ENCODE measurements at places on chromosomes 1 and 21.
A peak's percentile ranks its signal among the peaks of the same experiment; 100 is the strongest.

- no peak for DNase-seq
Measured at GRCh38 chr1:94677714-94678113, 136.2 kb upstream of the F3 start.

DNA sequence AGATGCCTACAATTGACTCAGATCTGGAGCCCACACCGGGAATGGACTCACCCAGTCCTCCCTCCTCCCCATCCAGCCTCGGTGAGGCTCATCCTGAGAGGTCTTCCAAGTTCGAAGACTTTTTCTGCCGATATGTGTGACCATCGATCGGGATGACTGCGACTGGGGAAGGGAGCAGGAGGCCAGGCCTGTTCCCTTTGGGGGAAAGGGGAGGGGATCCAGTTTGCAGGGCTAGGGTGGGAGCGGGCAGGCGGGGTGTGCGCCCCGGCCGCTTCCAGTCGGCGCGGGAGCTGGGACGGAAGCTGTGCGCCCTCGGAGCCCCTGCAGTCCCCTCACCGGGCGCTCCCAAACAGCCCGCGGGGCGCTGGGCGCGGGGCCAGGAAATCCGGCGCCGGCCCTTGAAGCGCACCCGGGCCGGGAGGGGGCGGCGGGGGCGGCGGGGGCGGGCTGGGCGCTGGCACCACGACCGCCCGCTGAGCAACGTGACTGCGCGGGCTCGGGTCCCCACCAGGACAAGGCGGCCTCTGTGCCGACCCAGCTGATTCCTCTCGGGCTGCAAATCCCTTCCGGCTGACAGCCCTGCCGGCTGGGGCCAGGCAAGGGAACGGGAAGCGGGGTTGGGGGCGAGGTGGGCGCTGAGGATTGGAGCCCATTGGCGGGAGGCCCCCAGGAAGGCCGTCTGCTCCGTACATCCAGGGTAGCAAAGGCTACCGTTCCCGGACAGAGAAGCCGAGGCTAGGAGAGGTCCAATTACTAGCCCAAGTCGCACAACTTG is 103.9 kb downstream of the EBNA1BP2 start:
- DNase-seq: no peak

DNA sequence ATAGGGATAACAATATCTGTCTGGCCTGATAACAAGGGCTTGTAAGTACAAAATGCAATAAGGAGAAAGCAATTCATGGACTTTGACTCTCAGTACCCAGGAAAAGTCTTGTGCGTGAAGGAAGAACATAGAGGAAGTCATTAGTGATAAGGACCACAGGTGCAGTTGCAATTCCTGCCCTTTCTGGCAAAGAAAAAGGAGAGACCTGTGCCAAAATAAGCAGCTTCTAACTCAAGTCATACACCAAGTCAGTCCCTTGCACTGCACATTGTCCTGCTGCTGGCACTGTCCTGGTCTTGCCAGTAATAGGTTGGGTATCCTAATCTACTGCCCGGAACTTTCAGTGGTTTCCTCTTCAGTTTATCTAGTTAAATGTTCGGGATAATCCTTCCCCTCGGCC is 14.8 kb upstream of the SOD1 start:
- no peak for DNase-seq

DNA sequence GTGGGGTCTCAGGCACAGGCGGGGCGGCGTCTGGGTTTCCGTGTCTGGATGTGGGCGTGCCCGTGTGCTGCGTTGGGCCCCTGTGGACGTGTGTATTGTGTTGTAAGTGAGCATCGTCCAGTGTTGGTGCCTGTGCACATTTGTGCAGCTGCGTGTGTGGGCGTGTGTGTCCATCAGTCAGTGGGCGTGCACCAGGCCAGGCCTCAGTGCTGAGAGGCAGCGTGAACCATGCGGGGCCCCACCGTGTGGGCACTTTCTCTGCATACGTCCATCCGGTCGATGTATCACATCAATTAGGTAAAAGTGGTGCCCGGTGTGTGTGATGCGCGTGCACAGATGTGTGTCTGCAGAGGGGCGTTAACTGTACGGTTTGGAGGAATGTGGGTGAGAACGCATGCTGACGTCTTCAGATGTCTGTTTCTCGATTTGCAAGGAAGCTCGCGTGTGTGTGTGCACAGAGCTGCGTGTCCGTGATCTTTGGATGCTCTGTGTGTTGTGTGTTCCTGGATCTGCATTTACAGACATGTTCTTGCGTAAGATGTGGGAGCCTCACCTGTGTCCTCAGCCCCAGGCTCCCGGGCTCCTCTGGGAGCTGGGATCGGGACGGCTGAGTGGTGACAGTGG is 24.6 kb downstream of the AGRN start:
- no peak for DNase-seq

DNA sequence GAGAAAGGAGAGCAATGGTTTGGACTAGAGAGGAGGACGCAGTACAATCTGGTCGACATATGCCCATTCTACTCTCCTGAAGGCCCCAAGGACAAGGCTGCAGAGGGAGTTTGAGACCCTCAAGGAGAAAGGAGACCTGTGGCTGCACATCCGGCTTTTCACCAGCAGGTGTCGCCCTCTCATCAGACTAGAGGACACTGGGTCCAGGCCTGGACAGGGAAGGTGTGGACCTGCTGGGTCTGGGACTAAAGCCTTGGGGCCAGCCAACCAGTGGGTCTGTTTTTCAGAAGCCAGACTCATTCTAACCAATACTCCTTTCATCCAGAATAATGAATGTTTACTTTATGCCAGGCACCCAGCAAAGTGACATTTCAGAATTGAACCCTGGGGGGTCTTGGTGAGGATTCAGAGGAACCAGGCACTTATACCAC is 5.0 kb downstream of the SRARP start:
- DNase-seq: peak; percentile 71

DNA sequence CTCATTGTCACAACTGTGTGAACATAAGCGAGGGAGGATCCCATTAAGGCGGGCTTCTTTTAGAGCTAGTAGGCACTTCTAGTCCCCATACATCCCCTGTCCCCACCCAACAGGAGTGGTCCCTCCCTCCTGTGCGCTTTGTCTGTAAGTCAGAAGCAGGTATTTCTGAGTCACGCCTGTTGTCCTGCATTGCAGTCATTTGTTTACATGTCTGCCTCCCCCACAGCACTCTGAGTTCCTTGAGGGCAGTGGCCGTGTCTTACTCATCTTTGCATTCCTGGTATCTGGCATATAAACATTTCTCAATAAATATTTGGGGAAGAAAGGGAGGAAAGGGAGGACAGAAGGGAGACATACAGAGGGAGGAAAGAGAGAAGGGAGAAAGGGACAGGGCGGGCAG is 40.3 kb downstream of the PLEKHA6 start:
- DNase-seq: peak; percentile 81

DNA sequence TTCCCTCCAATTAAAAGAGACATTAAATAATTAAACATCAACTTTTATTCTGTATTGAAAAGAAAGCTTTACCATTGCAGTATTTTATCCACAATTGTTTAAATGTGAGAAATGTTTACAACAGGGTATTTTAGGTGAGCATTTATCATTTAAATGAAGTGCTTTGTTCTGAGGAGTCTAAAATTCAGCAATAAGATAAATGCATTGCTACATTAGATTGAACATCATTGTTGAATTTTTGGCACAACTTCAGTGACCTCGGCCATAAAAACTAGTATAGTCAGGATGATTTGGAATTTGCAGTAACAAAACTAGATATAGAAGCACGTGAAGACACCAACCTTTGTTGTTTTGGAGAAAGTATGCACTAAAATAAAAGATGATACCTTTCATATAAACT is 692.9 kb downstream of the USP25 start:
- no peak for DNase-seq

DNA sequence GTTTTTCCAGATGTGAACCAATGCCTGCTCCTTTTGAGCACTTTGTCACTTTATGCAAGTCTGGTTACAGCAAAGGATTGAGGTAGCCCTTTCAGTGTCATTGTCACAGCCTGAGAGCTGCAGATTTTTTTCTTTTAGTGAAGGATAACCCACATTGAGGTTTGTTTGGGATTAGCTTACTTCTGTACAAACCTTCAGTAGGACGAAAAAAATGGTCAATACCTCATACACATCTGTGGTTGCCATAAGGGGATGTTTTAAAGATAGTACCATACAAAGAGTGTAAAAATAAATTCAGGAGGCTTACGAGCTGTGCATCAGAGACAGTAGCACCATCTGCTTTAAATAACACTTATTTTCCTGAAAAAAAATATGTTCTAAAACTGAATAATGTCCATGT is 566.0 kb downstream of the AJAP1 start:
- no peak for DNase-seq

- peak; percentile 83 for DNase-seq
Measured at GRCh38 chr1:234957330-234958065, 171.1 kb downstream of the TOMM20 start.

DNA sequence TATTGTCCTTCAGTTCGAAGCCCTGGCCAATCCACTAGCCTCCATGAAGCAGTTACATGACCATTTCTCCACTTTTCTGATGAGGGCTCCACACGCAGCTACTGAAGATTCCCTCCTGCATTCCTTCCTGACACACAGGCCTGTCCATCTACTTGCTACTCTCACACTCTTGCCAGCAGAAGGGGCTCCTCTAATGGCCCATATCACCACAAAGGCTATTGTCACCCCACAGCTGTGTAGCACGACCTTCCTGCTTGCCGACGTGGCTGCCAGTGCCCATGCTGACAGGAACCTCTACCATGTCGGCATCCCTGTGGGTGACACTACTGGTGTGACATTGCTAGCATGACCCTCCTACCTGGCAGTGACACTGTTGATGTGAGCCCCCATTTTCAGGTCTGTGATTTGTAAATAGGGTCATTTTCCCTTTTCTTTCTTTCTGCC is 1528.6 kb upstream of the TPTE start:
- no peak for DNase-seq

- DNase-seq: no peak
Measured at GRCh38 chr1:245129319-245130240, 25.2 kb upstream of the KIF26B start.

- no peak for DNase-seq
Measured at GRCh38 chr1:164667001-164667400, 108.0 kb downstream of the PBX1 start.

- DNase-seq: no peak
Measured at GRCh38 chr1:173568483-173568882, 34.4 kb downstream of the SLC9C2 start.

GRCh38 chr1:232260045-232260444 is 369.9 kb downstream of the SIPA1L2 start:
- DNase-seq: no peak

DNA sequence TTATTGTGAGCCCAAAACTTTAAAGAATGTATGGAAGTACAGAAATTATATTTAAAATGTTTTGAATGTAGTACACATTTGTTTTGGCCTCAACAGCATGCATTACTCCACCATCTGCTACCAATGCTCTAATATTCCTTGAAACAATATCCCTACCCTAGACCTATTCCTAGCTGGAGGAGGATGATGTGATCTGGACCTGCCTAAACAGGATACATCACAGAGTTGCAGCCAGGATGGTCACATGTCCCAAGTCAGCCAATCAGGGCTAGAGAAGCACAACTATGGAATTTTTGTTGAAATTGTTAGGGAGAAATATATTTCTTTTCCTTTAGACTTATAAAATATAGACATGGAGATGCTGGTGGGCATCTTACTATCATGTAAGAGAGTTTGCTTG is 623.3 kb upstream of the NR5A2 start:
- no peak for DNase-seq

DNA sequence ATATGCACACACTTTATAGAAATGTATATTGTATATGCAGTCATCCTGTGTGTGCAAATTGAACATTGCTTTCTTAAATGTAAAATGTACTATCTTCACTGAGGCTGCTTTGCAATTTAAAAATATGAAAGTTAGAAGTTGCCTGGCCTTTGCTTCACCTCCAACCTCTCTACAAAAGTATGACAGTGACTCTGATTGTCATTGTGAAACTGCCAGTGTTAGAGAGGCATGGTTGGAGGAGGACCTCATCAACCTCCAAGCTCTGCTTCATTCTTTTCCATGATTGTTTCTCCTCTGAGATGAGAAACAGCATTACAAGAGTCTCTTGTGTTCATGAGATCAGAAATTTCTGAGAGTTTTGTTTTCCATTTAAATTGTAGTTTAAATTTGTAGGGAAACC is 185.5 kb downstream of the ZC3H11B start:
- no peak for DNase-seq

DNA sequence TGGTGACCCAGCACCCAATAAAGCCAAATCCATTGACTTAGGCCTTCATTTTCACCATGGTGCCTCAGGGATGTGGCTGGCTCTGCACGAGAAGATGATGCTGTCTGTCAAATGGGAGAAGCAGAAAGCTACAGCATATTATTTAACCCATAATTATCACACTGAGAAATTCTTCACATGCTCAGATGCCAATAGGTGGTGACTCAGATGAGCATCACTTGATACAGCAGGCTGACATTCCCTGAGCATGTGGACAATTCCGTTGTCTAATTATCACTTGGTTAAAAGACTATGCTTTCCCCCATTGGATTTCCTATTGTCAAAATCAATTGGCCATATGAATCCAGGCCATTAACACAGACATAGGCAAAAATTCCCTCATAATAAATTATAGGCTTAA is 44.0 kb upstream of the HSD3B1 start:
- DNase-seq: no peak

DNA sequence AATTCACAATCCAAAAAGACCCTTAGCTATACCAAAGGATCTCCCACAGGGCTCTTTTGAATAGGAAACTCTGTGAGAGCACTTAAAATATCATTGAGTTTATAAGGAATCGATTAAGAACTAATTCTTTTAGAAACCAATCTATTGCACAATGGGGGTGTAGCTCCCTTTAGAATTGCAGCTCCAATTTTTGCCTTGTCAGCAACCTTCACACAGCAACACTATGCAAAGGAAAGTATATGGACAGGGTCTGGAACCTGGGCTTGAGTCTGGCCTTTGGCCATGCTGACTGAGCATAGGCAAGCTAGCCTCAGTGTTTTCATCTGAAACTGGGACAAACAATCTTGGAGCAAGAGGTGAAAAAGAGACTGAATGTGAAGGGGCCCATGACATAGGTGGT is 17.2 kb upstream of the FAM78B start:
- no peak for DNase-seq

DNA sequence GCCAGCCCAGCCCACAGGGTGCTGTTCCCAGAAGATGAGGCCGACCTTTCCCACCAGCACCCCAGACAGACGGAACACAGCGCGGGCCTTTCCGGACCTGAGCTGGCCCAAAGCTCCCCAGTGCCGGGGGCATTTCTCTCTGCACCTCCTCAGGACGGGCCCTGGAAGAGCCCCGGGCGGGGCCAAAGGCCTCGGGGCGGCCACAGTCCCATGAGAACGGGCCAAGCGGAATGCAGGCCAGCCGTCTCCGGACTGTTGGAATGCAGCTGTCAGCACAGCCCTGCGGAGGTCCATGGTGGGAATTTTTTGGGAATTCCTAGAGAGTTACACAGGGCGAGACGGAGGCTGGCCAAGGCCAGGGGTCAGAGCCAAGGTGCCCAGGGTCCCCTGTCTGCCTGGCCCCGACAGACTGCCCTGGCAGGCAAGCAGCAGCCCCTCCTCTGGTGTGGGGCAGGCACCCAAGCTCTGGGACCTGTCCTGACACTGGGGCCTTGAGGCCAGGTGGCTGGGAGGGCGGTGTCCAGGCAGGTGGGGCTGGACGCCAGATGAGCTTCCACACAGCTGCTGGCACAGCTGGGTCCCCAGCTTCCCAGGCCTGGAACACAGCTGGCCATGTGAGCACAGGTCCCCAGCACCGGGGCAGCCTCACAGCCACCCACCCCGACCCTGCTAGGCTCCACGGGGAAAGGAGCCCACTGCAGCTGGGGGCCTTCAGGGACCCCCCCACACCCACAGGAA is 63.0 kb downstream of the MEGF6 start:
- no peak for DNase-seq
